SK-MEL-5 (cell line): ENCODE measurements at places on chromosomes 12 and 14.

GRCh38 chr12:53068811-53069585 is 10.2 kb downstream of the SPRYD3 start:
- DNase-seq, result no peak

DNA sequence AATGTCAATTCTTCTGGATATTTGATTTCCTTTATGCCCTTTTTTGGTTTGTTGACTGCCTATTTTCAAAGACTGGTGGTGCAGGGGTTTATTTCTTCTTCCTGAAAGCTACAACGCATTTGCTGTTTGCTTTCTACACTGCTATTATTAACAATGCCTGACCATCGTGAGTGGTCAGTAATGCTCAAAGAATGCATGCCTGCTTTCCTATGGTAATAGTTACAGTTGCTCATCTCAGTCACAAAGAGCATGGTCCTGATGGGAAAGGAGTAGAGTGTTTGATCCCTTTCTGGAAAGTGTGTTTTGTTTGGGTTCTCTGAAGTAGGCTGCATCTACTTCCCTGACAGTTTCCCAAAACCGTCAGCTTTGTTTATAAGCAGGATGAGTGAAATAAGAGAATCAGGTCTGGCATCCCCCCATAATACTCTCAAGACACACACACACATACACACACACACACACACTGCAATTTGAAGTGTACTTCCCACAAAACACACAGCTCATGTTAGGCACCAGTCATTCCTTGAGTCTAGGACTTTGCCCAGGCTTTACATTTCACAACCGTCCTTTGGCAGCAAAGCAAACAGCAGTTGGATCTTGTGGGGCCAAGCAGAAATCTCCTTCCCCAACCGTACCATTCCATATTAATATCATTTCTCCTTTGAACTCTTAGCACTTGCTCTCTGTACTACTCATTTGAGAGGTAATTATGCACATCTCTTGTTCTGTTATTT is 56.6 kb downstream of the SUDS3 start:
- no peak for DNase-seq

GRCh38 chr12:41663598-41664265 is 475.6 kb downstream of the PDZRN4 start:
- peak; percentile 70 for DNase-seq

GRCh38 chr12:1291601-1292332 is 300.7 kb downstream of the ERC1 start:
- DNase-seq, result no peak

DNA sequence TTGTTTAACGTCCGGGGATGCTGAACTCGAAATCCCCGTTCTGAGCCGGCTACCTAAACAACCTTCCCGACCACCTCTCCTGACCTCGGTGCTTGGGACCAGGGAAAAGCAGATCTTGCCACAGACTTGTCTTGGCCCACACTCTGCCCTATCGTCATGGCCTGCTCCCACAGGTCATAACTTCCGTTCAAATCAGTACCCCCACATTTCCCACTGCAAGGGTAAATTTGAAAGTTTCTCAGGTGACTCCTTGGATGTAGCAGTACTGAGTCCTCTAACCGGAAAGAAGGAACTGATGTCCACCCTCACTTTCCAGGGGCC is 612 bp upstream of the RBM23 start:
- DNase-seq, result no peak

DNA sequence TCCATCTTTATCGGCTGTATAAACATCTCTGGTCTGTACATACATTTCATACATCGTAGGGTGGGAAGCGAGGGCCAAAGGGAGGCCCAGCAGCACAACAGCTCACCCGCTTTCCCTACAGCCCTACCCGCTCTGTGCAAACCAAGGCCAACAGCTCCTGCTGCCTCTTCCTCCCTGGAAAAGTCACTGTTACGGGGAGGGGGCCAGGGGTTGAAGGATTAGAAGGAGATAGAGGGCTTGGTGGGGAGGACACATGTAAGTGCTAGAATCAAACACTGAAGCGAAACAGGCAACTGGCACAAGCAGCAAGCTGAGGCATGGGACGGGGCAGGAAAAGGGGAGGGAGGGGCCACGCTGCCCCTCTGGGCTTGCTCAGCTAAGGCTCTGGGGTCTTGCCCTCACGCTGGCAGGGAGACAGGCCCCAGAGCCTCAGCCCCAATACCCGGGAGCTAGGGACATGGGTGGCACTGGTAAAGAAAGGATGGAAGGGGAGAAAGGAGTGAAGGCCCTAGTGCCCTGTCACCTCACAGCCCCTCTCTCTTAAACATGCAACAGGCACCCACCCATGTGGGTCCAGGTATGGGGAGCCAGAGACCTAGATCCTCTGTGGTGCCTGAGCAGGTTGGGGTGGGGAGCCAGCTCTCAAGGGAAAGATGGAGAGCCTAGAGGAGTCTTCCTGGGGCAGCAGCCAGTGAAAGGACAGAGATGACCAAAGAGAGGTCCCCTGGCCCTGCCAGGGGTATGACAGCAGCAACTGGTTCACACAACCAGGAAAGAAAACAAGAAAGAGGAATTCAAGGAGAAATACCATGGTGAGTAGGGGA is 14.4 kb downstream of the SPRYD3 start:
- no peak for DNase-seq

DNA sequence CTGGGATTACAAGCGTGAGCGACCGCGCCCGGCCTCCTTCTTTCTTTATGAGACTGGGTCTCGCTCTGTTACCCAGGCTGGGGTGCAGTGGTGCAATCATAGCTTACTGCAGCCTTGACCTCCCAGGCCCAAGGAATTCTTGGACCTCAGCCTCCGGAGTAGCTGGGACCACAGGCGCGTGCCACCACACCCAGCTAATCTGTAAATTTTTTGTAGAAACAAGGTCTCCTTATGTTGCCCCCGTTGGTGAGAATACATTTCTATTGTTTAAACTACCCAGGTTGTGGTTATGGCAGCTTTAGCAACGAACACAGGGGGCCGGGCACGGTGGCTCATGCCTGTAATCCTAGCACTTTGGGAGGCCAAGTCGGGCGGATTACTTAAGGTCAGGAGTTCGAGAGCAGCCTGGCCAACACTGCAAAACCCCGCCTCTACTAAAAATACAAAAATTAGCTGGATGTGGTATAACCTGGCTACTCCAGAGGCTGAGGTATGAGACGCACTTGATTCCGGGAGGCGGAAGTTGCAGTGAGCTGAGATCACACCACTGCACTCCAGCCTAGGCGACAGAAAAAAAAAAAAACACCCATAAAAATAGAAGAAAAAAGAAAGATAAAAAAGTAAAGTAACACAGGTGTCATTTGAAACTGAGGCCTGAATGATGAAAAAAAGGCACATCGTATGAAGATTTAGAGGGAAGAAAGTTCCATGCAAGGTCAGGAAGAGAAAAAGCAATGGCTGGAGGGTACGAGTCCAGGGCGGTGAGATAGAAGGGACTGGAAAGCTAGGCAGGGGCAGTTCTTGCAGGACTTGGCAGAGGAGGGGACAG is 977 bp upstream of the TMEM120B start:
- DNase-seq, result no peak

DNA sequence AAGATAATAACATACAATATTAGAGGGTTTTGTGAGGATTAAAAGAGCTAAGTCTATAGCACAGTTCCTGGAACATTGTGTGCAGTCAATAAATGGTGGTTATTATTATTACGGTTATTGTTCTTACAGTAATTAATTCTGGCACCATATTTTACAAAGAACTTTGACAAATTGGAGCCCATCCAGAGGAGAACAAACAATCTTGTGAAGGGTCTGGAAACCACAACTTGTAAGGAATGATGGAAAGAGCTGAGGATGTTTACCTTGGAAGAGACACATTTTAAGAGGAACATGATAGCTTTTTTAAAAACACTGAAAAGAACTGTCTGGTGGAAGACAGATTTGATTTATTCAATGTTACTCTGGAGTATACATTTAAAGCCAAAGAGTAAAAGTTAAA is 150.5 kb upstream of the KRR1 start:
- DNase-seq, result peak; percentile 47

DNA sequence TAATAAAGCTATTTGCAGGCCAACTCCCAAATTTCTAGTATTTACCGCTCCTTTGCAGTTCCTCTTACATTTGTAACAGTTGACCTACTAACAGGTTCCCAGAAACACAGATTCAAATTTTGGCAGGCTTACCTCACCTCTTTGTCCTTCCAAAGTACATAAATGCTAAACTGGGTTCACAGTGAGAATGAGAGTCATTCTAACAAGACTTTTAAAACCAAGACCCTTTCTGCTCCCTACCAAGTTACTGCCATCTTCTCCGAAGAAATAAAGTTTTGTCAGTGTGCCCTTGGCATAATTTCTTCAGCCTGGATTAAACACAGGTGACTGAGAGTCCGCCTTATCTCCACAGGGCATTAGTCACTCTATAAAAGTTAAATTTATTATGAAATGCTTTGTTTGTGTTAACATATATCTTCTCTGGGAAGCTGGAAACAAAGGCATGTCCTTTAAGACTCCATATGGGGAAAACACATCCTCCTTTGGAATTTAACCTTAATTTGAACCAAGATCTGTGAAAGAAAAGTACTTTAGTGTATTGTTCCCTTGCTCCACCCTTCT is 28.2 kb downstream of the FOXA1 start:
- DNase-seq, result no peak
